Testis (tissue), 5 donors: ENCODE measurements at places on chromosomes 12 and 14. TPM values are rescaled to one million over a fixed set of nuclear protein-coding genes. Genes with fewer than 3 reads are reported as not detected.
A peak's percentile ranks its signal among the peaks of the same experiment; 100 is the strongest.

DNA sequence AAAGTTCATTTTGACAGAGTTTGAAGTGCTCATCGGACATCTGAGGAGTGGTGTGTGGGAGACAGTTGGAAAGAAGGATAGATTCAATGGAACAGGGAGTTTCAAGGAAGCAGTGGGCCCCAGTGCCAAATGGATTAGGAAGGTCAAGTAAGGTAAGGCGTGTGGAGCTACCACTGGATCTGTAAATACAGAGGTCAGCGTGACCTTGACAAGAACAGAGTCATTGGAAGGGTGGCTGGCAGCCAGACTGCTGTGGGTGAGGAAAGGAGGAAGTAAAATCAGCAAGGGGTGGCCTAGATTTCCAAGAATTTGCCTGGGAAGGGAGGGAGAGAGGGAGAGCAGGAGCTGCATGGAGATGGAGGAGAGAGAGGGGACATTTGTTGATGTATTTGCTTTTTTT, 68.2 kb upstream of the IGF1 start:
- no peaks in the 10 kb centered on the region for H3K27me3 ChIP-seq
- peaks cover 20% of the 10 kb centered on the region for H3K4me1 ChIP-seq
- H3K27ac ChIP-seq = no peak overlapping the region
- peak; percentile 72 for DNase-seq

DNA sequence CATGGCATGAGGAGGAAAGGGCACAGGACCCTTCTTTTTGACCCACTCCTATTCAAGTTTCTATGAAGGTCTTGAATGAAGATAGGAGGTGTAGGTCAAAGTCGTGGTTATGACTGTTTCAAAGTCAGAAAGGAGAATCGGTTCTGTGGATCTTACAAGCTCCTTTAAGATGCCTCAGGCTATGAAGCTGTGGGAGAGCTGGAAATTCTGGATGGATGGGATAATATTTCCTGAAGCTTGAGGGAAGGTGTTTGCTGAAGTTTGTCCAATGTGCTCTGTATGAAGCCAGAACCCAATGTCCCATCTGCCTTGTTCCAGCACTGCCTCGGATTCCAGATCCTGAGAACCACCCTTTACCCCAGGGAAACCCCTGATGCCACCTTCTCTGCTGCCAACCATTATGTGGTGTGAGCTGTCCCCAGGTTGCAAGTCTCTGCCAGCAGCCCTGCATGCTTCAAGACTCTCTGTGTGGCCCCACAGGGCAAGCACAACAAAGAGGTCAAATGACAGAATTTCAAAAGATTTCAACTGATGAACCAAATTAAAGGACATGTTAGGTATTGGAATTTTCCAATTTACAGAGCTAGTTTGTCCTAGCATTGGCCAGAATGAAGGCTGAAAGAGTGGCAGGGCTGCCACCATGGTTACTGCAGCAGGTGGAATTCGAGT, 472.0 kb downstream of the RGS6 start:
- H3K36me3 ChIP-seq = no peaks in the 10 kb centered on the region

GRCh38 chr14:54673193-54674045, 106.5 kb downstream of the SAMD4A start:
- no peak for DNase-seq
- H3K4me1 ChIP-seq = peaks cover 32% of the 10 kb centered on the region
- no peak overlapping the region for H3K4me3 ChIP-seq
- no peaks in the 10 kb centered on the region for H3K27me3 ChIP-seq
- no peaks in the 10 kb centered on the region for H3K36me3 ChIP-seq

The TMPRSS12 gene
- 8.9 TPM for total RNA-seq
